ENCODE measurements at places on chromosomes 12 and 14. TPM values are rescaled to one million over a fixed set of nuclear protein-coding genes. Genes with fewer than 3 reads are reported as not detected.

The IFT81 gene
- 9.8 TPM for total RNA-seq

The SIVA1 gene
- 60.7 TPM for total RNA-seq

The ZNF891 gene
- total RNA-seq, result 1.0 TPM

The ESRRB gene
- total RNA-seq, result 2.2 TPM

The GYS2 gene
- not detected for total RNA-seq

The RGS6 gene
- 26.1 TPM for total RNA-seq

The CLEC2B gene
- 3.7 TPM for total RNA-seq

The LRRC10 gene
- total RNA-seq, result 40.5 TPM

The TMED10 gene
- total RNA-seq, result 235 TPM

The FAM222A gene
- total RNA-seq, result 25.0 TPM

The ERGIC2 gene
- total RNA-seq, result 72.4 TPM

The KRT6C gene
- not detected for total RNA-seq

The EML5 gene
- 0.16 TPM for total RNA-seq

The AACS gene
- 11.3 TPM for total RNA-seq

The FITM1 gene
- 126 TPM for total RNA-seq

The SLC6A13 gene
- 3.3 TPM for total RNA-seq

The C3AR1 gene
- total RNA-seq, result 7.3 TPM

The TMPO gene
- 15.2 TPM for total RNA-seq

The C14orf132 gene
- total RNA-seq, result 2.4 TPM

The CD27 gene
- 0.30 TPM for total RNA-seq

The STAB2 gene
- 0.05 TPM for total RNA-seq

The NELL2 gene
- 0.65 TPM for total RNA-seq

The KRT72 gene
- total RNA-seq, result not detected

The CDKN3 gene
- 5.2 TPM for total RNA-seq

The HOXC12 gene
- total RNA-seq, result not detected

The CDC42BPB gene
- 64.6 TPM for total RNA-seq

The KLHDC1 gene
- total RNA-seq, result 5.9 TPM

All from Right ventricle myocardium superior (tissue), 1 donor.